ENCODE measurements at places on chromosomes 2 and 18. TPM values are rescaled to one million over a fixed set of nuclear protein-coding genes. Genes with fewer than 3 reads are reported as not detected.

DNA sequence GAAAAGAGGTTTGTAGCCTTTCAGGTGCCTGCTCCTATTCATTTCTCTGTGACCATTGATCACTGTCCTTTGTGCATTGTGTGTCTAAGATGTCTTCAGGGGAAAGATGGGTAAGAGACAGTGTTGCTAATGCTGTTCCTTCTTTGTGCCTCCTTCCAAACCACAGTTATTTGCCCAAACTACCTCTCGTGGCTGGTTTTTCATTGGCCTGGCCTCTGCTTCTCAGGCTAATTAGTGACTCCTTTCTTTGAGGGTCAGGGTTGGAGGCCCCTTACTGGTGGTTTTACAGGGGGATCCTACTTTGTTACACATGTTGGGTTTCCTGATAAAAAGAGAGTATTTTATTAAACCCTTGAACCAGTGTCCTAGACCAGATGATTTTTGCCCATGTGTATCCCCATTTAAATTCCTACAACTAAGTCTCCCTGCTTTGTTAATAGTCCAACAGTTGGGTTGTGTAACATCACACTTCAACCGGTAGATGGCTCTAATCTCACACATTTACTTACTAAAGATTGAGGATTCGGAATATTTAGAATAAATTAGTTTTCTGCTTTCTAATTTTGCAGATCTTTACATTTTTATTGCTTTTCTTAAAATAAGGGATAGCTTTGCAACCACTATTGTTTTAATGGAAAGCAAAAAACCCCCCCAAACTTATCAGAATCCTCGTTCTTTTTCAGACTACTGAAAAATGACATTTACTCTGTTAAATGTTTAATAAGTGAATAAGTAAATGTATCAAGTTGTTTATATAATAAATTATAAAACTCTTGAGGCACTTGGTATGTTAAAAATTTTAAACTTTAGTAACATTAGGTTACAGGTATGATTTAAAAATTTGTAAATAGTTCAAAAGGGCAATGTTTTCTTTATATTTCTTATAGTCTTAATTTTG, 2.4 kb downstream of the MARS2 start:
- no peak for DNase-seq

GRCh38 chr2:201180010-201180409, 2.9 kb upstream of the CASP10 start:
- no peak for DNase-seq

GRCh38 chr18:50700245-50701165, 119.3 kb downstream of the MRO start:
- no peak for DNase-seq

RNF125 gene
- 1.8 TPM for total RNA-seq
